Regular cardiac myocyte (primary cell): ENCODE measurements at places on chromosomes 4 and X. TPM values are rescaled to one million over a fixed set of nuclear protein-coding genes. Genes with fewer than 3 reads are reported as not detected.

The VCX3A gene
- not detected in 2 replicates for total RNA-seq

The VSIG4 gene
- total RNA-seq: not detected in 2 replicates

The GAGE12J gene
- not detected in 2 replicates for total RNA-seq

The SSX4 gene
- total RNA-seq: not detected in 2 replicates

The MAGEA9B gene
- total RNA-seq: not detected in 2 replicates

The NAT8L gene
- under 0.01 TPM in 2 replicates for total RNA-seq

The DNAAF6 gene
- not detected in 2 replicates for total RNA-seq

The MAGED4B gene
- 41.2 and 56.0 TPM in 2 replicates for total RNA-seq

The ARSJ gene
- total RNA-seq: 51.3 and 65.8 TPM in 2 replicates

The LDB2 gene
- 15.5 and 27.1 TPM in 2 replicates for total RNA-seq

The FGFBP2 gene
- not detected in 2 replicates for total RNA-seq

The CD38 gene
- under 0.01 and 0.19 TPM in 2 replicates for total RNA-seq
